ENCODE measurements at places on chromosomes 11 and 22. TPM values are rescaled to one million over a fixed set of nuclear protein-coding genes. Genes with fewer than 3 reads are reported as not detected.

DNA sequence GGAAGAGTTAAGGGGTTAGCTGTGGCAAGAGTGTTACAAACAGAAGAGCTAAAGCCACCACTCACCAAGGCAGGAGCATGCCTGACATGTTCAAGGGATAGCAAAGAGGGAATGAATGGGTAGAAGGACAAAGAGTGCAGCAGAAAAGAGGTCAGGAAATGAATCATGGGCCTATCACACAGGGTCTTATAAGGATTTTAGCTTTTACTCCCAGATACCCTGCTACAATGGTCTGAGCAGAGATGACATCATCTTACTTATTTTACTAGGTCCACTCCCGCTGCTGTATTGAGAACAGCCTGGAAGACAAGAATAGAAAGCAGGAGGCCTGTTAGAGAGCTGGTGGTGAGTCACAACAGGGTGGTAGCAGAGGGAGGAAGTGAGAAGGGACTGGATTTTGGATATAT lies 9.8 kb downstream of the TRAF6 start:
- H3K36me3 ChIP-seq = peaks cover 3% of the 10 kb centered on the region
- H3K27ac ChIP-seq = no peak overlapping the region
- no peaks in the 10 kb centered on the region for H3K4me1 ChIP-seq
- DNase-seq = no peak

ADM gene
- 87.2 TPM for total RNA-seq

GRCh38 chr22:35852076-35852475 lies 134.4 kb downstream of the APOL5 start:
- H3K4me3 ChIP-seq = no peak overlapping the region
- H3K27me3 ChIP-seq = no peaks in the 10 kb centered on the region
- DNase-seq = no peak
- H3K27ac ChIP-seq = no peak overlapping the region

- DNase-seq = no peak
- no peak overlapping the region for H3K4me3 ChIP-seq
- peaks cover 13% of the 10 kb centered on the region for H3K4me1 ChIP-seq
- no peaks in the 10 kb centered on the region for H3K27me3 ChIP-seq
- H3K27ac ChIP-seq = no peak overlapping the region
- H3K36me3 ChIP-seq = no peaks in the 10 kb centered on the region
Observed at GRCh38 chr22:26549902-26550497, 37.7 kb upstream of the TFIP11 start.

DNA sequence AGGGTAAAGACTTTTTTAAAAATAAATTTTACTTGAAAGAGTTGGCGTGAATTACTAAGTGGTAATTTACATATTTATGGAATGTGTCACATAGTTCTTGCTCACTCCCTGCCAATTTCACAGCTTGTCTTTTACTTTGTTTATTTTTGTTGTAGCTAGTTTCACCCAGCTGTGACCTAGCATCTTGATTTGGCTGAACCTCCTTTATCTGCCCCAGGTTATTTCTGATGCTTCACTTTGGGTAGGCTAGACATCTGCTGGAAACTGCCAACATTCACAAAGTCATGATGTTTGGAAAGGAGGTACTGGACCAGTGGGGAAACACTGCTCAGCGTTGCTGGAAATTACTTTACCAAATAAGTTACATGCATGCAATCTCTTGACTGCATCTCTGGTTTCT lies 1676.0 kb upstream of the RAG2 start:
- no peaks in the 10 kb centered on the region for H3K36me3 ChIP-seq
- no peak overlapping the region for H3K4me3 ChIP-seq
- no peaks in the 10 kb centered on the region for H3K27me3 ChIP-seq
- DNase-seq = no peak
- no peaks in the 10 kb centered on the region for H3K4me1 ChIP-seq
- H3K27ac ChIP-seq = no peak overlapping the region

DNA sequence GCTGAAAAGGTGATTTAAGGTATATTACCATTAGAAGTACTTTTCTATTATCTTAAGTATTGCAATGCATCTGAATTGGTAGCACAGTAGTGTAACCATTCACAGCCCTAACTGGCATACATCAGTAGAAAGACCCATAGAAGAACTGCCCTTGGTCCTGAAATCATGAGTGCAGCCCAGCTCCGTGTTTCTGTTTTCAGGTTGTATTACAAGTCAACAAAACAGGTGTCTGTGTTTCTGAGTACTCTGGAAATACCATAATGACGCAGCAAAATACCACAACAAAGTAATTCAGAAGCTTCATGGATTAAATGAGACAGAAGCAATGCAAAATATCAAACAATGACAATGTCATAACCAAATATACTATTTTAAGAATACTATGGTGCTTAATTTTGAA lies 226.3 kb downstream of the OPCML start:
- DNase-seq = no peak
- no peaks in the 10 kb centered on the region for H3K27me3 ChIP-seq
- H3K27ac ChIP-seq = no peak overlapping the region
- H3K36me3 ChIP-seq = no peaks in the 10 kb centered on the region
- no peak overlapping the region for H3K4me3 ChIP-seq

DNA sequence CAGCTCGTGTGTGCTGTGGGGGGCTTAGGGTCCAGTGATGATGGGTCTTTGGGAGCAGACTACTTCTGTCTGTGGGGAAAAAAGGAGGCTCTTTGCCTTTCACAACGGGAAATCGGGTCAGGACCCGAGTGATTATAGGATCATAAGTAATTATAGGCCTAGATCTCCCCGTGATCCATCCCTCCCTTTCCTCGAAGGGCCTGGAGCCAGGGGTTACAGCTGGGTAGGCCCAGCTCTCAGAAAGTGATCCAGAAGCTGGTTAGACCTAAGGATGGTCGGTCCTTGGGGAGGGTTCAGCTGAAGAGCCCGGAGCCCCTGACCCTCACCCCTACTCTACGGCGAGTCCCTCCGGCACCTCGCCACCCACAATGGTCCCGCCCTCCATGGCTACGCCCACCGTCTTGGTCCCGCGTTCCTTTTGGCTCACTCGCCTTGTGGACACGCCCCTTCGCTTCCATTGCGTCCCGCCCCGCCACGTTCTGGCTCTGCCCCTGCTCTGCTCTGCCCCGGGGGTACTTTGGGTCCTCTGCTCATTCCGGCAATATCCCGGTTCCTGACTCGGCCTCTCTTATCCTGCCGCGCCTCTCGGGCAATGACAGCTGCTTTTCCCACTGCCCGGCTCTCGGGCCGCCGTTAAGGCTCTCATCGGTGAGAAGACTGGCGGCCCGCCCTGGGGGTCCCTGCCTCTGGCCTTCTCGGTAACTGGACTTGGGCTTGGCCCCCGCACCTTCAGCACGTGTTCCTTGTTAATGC lies 5.0 kb downstream of the IGSF22 start:
- H3K27ac ChIP-seq = peak overlapping the region; percentile 38
- no peaks in the 10 kb centered on the region for H3K36me3 ChIP-seq
- peaks cover 5% of the 10 kb centered on the region for H3K27me3 ChIP-seq

RIBC2 gene
- 8.3 TPM for total RNA-seq

- peak; percentile 13 for DNase-seq
- H3K4me1 ChIP-seq = no peaks in the 10 kb centered on the region
- no peaks in the 10 kb centered on the region for H3K36me3 ChIP-seq
- H3K27me3 ChIP-seq = no peaks in the 10 kb centered on the region
- no peak overlapping the region for H3K4me3 ChIP-seq
- H3K27ac ChIP-seq = no peak overlapping the region
Observed at GRCh38 chr11:35305670-35306382, 113.5 kb downstream of the SLC1A2 start.

TRIM48 gene
- not detected for total RNA-seq

GRCh38 chr22:49301398-49302149 lies 526.1 kb downstream of the BRD1 start:
- no peak overlapping the region for H3K27ac ChIP-seq
- no peak for DNase-seq
- H3K4me1 ChIP-seq = no peaks in the 10 kb centered on the region
- no peaks in the 10 kb centered on the region for H3K36me3 ChIP-seq
- H3K4me3 ChIP-seq = no peak overlapping the region
- H3K27me3 ChIP-seq = no peaks in the 10 kb centered on the region

PRR33 gene
- total RNA-seq = not detected

GAL gene
- total RNA-seq = 83.1 TPM

All from HCT116 (cell line).